ENCODE measurements at places on chromosomes 13 and 19. TPM values are rescaled to one million over a fixed set of nuclear protein-coding genes. Genes with fewer than 3 reads are reported as not detected.

HS6ST3 gene
- 0.06 TPM for total RNA-seq

TMEM221 gene
- 1.7 TPM for total RNA-seq

SPRED3 gene
- total RNA-seq: 4.1 TPM

P2RY11 gene
- 11.1 TPM for total RNA-seq

CCDC70 gene
- not detected for total RNA-seq

SLC25A30 gene
- 19.5 TPM for total RNA-seq

PAF1 gene
- total RNA-seq: 56.6 TPM

PBX4 gene
- total RNA-seq: 6.9 TPM

CHMP2A gene
- total RNA-seq: 264 TPM

TEX101 gene
- not detected for total RNA-seq

KLF1 gene
- total RNA-seq: not detected

LYPD5 gene
- total RNA-seq: 0.35 TPM

PPM1N gene
- 4.7 TPM for total RNA-seq

- H3K36me3 ChIP-seq: peaks cover 4% of the 10 kb centered on the region
- DNase-seq: no peak
- H3K4me1 ChIP-seq: 0 out of 2 replicates have a peak, but pooled peaks cover 9% of the 10 kb centered on the region
- H3K27ac ChIP-seq: no peak overlapping the region
- H3K4me3 ChIP-seq: peak overlapping the region; percentile 95
- H3K27me3 ChIP-seq: no peaks in the 10 kb centered on the region
Measured at GRCh38 chr19:10544753-10545251, 1.1 kb downstream of the ATG4D start.

DNA sequence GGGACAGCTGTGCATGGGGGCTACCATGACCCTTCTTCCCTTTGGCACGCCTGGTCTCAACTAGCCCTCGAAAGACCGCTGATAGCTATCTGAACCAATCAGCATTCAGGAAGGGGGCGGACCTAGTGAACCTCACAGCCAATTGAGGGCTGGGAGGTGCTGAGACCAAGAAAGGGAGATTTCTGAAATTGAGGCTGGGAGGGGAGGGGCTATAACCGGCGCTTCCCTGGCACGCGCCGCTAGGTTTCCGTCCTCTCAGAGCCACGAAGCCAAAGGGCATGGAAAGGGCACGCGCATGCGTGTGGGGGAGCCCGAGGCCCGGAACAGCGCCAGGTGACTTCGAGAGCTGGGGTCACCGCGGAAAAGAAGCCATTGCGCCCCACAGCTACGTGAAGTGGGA, 4.2 kb upstream of the PAFAH1B3 start:
- no peak overlapping the region for H3K27ac ChIP-seq
- DNase-seq: no peak
- H3K4me1 ChIP-seq: no peaks in the 10 kb centered on the region

DNA sequence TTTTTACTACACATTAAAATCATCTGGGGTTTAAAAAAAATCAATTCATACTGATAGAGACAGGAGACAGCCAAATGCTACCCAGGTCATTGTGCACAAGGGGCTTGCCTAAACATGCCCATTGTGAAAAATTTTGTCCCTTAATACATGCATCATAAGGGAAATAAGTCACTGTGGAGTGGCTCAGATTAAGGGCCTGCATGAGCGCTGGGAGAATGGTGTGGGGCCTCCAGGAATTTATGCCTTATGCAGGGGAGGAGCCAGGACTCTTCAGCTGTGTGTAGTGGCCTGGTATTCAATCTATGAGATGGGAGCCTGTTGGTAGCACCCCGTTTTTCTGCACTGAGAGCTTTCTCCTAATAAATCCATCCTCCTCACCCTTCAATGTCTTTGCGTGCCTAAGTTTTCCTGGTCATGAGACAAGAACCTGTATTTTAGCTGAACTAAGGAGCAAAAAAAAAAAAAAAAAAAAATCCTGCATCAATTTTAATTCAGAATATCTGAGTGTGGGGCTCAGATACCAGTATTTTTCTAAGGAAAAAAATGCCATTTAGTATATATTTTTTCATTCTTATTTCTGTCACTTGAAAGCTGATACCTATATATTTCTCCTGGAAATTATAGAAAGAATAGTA, 997.6 kb upstream of the ATXN8OS start:
- no peaks in the 10 kb centered on the region for H3K27me3 ChIP-seq
- no peaks in the 10 kb centered on the region for H3K36me3 ChIP-seq
- DNase-seq: no peak
- H3K27ac ChIP-seq: no peak overlapping the region
- no peak overlapping the region for H3K4me3 ChIP-seq

DNA sequence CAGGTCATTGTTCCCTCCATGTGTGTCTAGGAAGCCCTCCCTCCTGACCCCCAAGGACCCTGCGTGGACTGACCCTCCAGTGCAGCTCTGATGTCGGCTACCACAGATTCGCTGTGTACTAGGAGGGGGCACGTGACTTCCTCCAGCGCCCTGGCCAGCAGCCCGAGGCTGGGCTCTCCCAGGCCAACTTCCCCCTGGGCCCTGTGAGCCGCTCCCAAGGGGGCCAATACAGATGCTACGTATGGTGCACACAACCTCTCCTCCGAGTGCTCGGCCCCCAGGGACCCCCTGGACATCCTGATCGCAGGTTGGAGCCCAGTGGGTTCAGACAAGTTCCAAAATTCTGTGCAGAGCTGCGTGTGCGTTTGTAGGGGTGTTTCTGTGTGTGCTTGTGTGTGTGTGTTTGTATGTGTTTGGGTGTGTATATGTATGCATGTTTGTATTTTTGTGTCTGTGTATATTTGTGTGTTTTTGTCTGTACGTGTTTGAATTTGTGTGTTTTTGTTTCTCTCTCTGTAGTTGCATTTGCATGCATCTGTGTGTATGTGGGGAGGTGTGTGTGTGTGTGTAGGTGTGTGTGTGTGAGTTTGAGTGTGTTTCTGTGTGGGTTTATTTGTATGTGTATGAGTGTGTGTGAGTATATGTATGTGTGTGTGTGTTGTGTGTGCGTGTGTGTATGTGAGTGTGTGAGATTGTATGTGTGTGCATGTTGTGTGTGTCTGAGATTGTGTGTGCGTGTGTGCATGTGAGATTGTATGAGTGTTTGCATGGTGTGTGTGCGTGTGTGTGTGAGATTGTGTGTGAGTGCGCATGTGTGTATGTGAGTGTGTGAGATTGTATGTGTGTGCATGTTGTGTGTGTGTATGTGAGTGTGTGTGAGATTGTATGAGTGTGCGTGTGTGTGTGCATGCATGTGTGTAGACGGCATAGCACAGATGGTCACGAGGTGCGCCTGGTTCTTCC, 21.4 kb upstream of the LILRA2 start:
- H3K27ac ChIP-seq: no peak overlapping the region
- H3K4me3 ChIP-seq: no peak overlapping the region
- H3K36me3 ChIP-seq: no peaks in the 10 kb centered on the region
- H3K4me1 ChIP-seq: no peaks in the 10 kb centered on the region
- no peak for DNase-seq

GRCh38 chr13:42223681-42224080, 48.3 kb upstream of the AKAP11 start:
- no peaks in the 10 kb centered on the region for H3K4me1 ChIP-seq
- no peak overlapping the region for H3K27ac ChIP-seq
- no peak overlapping the region for H3K4me3 ChIP-seq
- DNase-seq: no peak

DNA sequence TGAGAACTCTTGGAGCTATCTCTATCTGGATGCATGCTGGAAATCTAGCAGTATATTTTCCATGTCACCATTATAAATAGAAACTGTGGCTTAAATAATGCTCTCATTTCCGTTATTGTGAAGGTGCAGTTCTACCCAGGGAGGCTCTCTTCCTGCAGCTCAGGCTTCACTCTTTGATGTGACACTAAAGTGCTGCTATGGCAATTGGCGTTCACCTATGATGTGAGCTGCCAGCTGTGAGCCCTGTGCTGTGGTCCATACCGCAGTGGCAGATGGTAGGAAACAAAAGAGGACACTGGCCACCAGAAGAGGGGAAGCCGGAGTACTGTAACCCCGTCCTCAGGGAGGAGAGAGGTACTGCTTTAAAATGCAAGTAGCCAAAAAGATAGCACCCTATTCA, 40.6 kb upstream of the ZNF681 start:
- H3K4me1 ChIP-seq: no peaks in the 10 kb centered on the region
- H3K4me3 ChIP-seq: no peak overlapping the region
- H3K27me3 ChIP-seq: no peaks in the 10 kb centered on the region
- H3K36me3 ChIP-seq: peaks cover 22% of the 10 kb centered on the region

DNA sequence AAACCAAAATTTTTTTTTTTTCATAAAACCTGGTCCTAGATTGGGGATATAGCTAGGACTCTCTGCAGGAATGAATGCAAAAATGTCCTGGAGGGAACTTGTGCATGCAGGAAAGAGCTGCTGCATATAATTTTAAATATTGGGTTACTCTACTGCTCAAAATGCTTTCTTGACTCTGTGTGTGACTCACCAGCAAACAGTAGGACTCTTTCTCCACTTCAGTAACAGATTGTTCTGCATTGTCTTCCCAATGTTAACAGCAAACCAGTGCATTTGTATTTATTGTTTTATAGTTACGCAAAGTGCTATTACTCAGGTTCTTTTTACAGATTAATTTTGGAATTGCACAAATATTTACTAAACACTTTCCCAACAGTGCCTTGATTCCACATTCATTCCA, 163.7 kb upstream of the KL start:
- DNase-seq: peak; percentile 33
- H3K27ac ChIP-seq: peak overlapping the region; percentile 46
- H3K27me3 ChIP-seq: no peaks in the 10 kb centered on the region

- H3K27me3 ChIP-seq: no peaks in the 10 kb centered on the region
- peak overlapping the region; percentile 69 for H3K4me3 ChIP-seq
- H3K36me3 ChIP-seq: no peaks in the 10 kb centered on the region
- H3K4me1 ChIP-seq: no peaks in the 10 kb centered on the region
- no peak overlapping the region for H3K27ac ChIP-seq
Measured at GRCh38 chr19:44024900-44025216, 321 bp upstream of the ZNF222 start.

- no peaks in the 10 kb centered on the region for H3K27me3 ChIP-seq
- no peak overlapping the region for H3K27ac ChIP-seq
Measured at GRCh38 chr13:39370554-39370953, 232.4 kb downstream of the LHFPL6 start.

DNA sequence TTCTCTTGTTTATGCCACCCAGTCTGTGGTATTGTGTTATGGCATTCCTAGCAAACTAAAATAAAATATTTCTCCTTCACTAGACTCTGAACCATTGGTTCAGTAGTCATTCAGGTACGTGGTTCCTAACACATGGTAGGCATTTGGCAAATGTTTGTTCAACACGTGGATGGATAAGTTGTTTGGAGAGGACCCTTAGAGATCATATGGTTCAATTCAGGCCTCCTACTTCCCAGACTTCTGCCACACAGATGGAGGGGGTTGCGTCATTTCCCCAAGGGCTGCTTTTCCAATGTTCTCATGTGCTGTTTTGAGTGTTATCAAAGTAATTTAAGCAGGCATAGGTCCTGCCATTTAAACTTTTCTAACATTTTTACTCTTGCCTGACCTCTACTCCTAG, 6.7 kb downstream of the CXCL17 start:
- no peak overlapping the region for H3K27ac ChIP-seq
- H3K27me3 ChIP-seq: no peaks in the 10 kb centered on the region
- no peak overlapping the region for H3K4me3 ChIP-seq
- H3K36me3 ChIP-seq: no peaks in the 10 kb centered on the region
- peaks cover 7% of the 10 kb centered on the region for H3K4me1 ChIP-seq

- no peak overlapping the region for H3K27ac ChIP-seq
- H3K27me3 ChIP-seq: no peaks in the 10 kb centered on the region
- 0 out of 2 replicates have a peak, but pooled peaks cover 4% of the 10 kb centered on the region for H3K4me1 ChIP-seq
- H3K4me3 ChIP-seq: peak overlapping the region; percentile 72
Measured at GRCh38 chr19:11887234-11887610, 360 bp upstream of the ZNF69 start.

- H3K4me1 ChIP-seq: peaks cover 27% of the 10 kb centered on the region
- H3K36me3 ChIP-seq: no peaks in the 10 kb centered on the region
- peak overlapping the region; percentile 64 for H3K27ac ChIP-seq
- no peaks in the 10 kb centered on the region for H3K27me3 ChIP-seq
- no peak overlapping the region for H3K4me3 ChIP-seq
Measured at GRCh38 chr13:50589139-50589538, 254.4 kb downstream of the DLEU7 start.

- no peak overlapping the region for H3K27ac ChIP-seq
- no peaks in the 10 kb centered on the region for H3K36me3 ChIP-seq
- no peaks in the 10 kb centered on the region for H3K4me1 ChIP-seq
- DNase-seq: no peak
- no peak overlapping the region for H3K4me3 ChIP-seq
- H3K27me3 ChIP-seq: no peaks in the 10 kb centered on the region
Measured at GRCh38 chr13:80065996-80066395, 274.9 kb downstream of the SPRY2 start.

- no peak for DNase-seq
- no peaks in the 10 kb centered on the region for H3K4me1 ChIP-seq
- H3K36me3 ChIP-seq: no peaks in the 10 kb centered on the region
Measured at GRCh38 chr13:26756961-26757360, 3.6 kb downstream of the GPR12 start.

GRCh38 chr13:72850959-72851677, 69.2 kb downstream of the PIBF1 start:
- DNase-seq: no peak
- no peaks in the 10 kb centered on the region for H3K4me1 ChIP-seq
- H3K36me3 ChIP-seq: no peaks in the 10 kb centered on the region
- no peak overlapping the region for H3K27ac ChIP-seq

DNA sequence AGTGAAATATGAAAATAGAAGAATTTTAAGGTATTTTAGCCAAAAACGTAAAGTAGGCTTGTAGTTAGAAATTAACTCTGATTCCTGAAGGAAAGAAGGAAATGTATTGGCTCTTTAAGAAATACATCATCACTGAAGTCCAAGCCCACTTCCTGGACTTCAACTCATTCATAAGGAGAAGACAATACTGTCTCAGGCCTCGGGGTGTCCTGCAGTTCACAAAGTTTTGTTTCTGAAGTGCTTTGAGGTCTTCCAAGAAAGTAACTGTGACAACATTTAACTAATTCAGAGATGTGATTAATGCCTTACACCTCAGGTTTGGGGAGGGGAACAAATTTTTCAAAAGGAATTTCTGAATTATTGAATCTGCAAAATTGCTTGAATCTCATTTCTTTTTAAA, 65.8 kb upstream of the STARD13 start:
- peaks cover 31% of the 10 kb centered on the region for H3K4me1 ChIP-seq
- no peaks in the 10 kb centered on the region for H3K36me3 ChIP-seq
- H3K27ac ChIP-seq: no peak overlapping the region
- no peaks in the 10 kb centered on the region for H3K27me3 ChIP-seq
- peak; percentile 55 for DNase-seq
- H3K4me3 ChIP-seq: peak overlapping the region; percentile 96

- H3K4me1 ChIP-seq: no peaks in the 10 kb centered on the region
- DNase-seq: peak; percentile 11
- no peaks in the 10 kb centered on the region for H3K36me3 ChIP-seq
- no peaks in the 10 kb centered on the region for H3K27me3 ChIP-seq
- no peak overlapping the region for H3K4me3 ChIP-seq
Measured at GRCh38 chr13:89554801-89555200, 1792.7 kb upstream of the MIR17HG start.

DNA sequence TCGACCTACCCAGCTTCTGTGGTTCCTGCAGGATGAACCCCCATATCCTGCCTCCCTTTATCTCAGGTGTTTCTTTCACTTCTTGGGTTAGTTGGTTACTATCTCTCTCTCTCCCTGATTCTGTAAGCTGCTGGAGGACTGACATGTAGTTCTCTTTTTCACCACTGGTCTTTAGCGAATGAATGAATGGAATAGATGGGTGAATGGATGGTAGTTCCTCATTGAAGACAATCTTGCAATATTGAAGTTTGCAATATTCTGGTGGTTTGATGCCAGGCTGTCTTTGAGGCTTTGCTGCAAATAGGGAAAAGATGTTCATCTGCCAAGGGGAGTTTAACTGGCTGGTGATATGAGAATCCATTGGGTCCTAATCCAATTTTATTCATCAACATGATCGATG, 120.2 kb downstream of the UBL3 start:
- DNase-seq: peak; percentile 7
- no peak overlapping the region for H3K27ac ChIP-seq
- no peaks in the 10 kb centered on the region for H3K36me3 ChIP-seq
- no peak overlapping the region for H3K4me3 ChIP-seq
- H3K4me1 ChIP-seq: no peaks in the 10 kb centered on the region
- H3K27me3 ChIP-seq: peaks cover 40% of the 10 kb centered on the region
